Esophagus muscularis mucosa (tissue), 4 donors: ENCODE measurements at places on chromosomes 12 and 14. TPM values are rescaled to one million over a fixed set of nuclear protein-coding genes. Genes with fewer than 3 reads are reported as not detected.

DNA sequence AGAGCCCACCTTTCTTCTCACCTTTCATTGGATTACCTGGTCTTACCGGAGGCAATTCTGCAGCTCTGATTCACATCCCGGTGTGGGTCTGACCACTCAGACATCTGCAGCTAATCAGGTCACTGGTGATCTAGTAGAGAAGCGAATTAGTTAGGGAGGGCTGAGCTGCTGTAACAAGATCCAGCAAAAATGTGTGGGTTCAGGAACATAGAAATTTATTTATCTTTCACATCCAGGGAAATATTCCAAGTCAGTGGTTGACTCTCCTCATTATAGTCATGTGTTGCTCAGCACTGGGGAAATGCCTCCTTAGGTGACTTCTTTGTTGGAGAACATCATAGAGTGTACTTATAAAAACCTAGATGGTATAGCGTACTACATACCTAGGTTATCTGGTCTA lies 218.7 kb upstream of the PELI2 start:
- H3K36me3 ChIP-seq = no peaks in the 10 kb centered on the region
- no peak for DNase-seq
- no peak overlapping the region for H3K4me3 ChIP-seq
- no peaks in the 10 kb centered on the region for H3K4me1 ChIP-seq
- H3K27me3 ChIP-seq = no peaks in the 10 kb centered on the region

Gene SNX6
- total RNA-seq = 99.9 TPM

DNA sequence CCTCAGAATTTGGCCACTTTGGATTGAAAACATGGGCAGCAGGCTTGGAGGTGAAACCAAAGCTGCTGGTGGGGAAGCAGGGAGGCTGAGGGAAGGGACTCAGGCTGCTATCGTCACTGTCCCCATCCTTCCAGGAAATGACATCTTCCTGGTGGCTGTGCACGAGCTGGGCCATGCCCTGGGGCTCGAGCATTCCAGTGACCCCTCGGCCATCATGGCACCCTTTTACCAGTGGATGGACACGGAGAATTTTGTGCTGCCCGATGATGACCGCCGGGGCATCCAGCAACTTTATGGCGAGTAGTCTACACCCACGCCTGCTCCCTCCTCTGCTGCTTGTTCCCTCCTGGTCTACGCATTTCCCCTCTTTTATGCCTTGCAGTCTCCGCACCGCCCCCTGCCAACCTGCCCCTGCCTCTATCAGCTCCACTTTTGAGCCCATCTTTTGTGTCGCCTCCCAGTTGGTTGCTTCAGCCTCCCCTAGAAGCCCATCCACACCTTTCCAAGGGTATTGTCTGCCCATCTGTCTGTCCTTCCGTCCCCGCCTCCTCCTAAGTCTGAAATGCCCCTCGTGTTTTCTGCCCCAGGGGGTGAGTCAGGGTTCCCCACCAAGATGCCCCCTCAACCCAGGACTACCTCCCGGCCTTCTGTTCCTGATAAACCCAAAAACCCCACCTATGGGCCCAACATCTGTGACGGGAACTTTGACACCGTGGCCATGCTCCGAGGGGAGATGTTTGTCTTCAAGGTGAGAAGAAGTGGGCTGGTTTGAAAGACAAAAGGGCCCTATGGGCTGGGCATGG lies 6.9 kb downstream of the MMP14 start:
- no peak overlapping the region for H3K4me3 ChIP-seq
- peaks cover 55% of the 10 kb centered on the region for H3K36me3 ChIP-seq
- H3K27me3 ChIP-seq = no peaks in the 10 kb centered on the region
- no peak for DNase-seq
- H3K27ac ChIP-seq = peak overlapping the region; percentile 34
- peaks cover 92% of the 10 kb centered on the region for H3K4me1 ChIP-seq

GRCh38 chr12:15837141-15837790 lies 44.9 kb upstream of the STRAP start:
- peak; percentile 72 for DNase-seq
- H3K4me1 ChIP-seq = peaks cover 3% of the 10 kb centered on the region
- no peaks in the 10 kb centered on the region for H3K36me3 ChIP-seq
- no peak overlapping the region for H3K4me3 ChIP-seq

DNA sequence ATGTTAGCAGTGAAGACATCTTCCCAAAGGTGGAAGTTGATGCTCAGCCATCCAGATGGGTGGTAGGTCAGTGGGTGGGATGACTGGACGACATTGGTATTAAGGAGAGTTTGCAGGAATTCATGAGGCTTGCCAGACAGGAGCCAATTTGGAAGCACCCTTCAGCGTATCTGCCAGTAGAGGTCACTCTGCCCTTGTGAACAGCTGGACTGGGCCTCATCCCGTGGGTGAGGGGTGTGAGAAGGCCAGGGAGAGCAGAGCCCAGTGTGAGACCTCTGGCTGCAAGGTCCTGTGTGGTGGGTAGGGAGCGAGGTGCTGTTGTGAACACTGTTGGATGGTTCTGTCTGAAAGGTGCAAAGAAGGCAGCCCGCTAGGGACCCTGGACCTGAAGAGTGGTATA lies 37.7 kb downstream of the SLC5A8 start:
- no peak overlapping the region for H3K27ac ChIP-seq
- DNase-seq = no peak
- H3K27me3 ChIP-seq = no peaks in the 10 kb centered on the region
- no peak overlapping the region for H3K4me3 ChIP-seq
- no peaks in the 10 kb centered on the region for H3K36me3 ChIP-seq

Gene PKP2
- 1.5 TPM for total RNA-seq

DNA sequence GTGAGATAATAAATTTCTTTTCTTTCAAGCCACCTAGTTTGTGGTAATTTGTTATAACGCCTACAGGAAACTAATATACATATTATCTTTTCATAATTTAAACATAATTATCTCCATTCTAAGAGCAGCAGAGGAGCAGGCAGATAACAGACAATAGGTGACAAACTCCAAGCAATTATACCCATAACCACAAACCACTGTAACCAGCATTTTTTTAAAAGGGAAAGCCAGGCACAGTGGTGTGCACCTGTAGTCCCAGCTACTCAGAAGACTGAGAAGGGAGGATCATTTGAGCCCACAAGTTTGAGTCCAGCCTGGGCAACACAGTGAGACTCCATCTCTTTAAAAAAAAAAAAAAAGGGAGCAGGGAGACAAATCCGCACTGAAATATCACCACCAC lies 54.9 kb downstream of the ATF7 start:
- no peaks in the 10 kb centered on the region for H3K27me3 ChIP-seq
- no peaks in the 10 kb centered on the region for H3K36me3 ChIP-seq
- H3K4me1 ChIP-seq = peaks cover 43% of the 10 kb centered on the region
- no peak overlapping the region for H3K27ac ChIP-seq
- no peak for DNase-seq

DNA sequence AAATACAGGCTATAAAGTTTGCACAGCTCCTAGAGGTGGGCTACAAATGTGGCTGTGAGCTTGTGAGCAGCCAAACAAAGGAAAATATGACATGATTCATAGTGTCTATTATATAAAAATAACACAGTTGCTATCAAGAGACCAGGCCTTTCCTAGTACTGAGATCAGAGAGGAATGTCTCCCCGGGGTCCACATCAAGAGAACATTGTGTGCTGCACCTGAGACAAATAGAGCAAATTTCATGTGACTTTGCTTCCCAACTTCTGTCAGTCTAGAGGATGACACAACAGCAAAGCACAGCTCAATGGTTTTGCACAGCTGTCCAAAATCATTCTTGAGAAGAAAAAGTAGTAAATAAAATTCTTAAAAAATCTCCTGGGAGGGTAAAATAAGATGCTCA lies 297.5 kb upstream of the PRKD1 start:
- no peak overlapping the region for H3K4me3 ChIP-seq
- H3K27ac ChIP-seq = peak overlapping the region; percentile 78
- H3K36me3 ChIP-seq = no peaks in the 10 kb centered on the region
- DNase-seq = no peak
- no peaks in the 10 kb centered on the region for H3K27me3 ChIP-seq

DNA sequence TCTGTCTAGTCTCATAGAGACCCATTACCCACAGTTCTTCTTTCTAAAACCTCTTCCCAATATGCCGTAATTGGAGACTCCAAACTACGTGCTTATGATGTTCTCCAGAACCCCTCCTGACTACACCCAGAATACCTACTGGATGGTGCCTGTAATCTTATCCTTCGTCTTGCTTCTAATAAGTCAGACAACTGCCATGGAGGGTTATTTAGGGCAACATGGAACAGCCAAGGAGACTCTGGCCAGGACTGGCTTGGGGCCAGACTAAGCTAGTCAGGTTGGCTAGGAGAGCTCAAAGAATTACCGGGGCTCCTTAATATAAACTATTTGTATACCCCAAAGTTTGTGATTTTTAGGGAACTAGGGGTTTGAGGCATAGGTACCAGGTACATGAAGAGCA lies 6.8 kb downstream of the PFKM start:
- H3K4me1 ChIP-seq = peaks cover 26% of the 10 kb centered on the region
- no peaks in the 10 kb centered on the region for H3K27me3 ChIP-seq
- DNase-seq = no peak
- no peak overlapping the region for H3K4me3 ChIP-seq
- no peak overlapping the region for H3K27ac ChIP-seq
- peaks cover 18% of the 10 kb centered on the region for H3K36me3 ChIP-seq

- peak; percentile 79 for DNase-seq
- no peaks in the 10 kb centered on the region for H3K27me3 ChIP-seq
- no peak overlapping the region for H3K4me3 ChIP-seq
- no peaks in the 10 kb centered on the region for H3K4me1 ChIP-seq
Observed at GRCh38 chr12:106049105-106049504, 89.6 kb downstream of the NUAK1 start.

Gene ACOT6
- not detected for total RNA-seq

GRCh38 chr12:14982991-14983390 lies 10.1 kb downstream of the PDE6H start:
- no peaks in the 10 kb centered on the region for H3K4me1 ChIP-seq
- no peak overlapping the region for H3K27ac ChIP-seq
- H3K4me3 ChIP-seq = no peak overlapping the region
- H3K36me3 ChIP-seq = no peaks in the 10 kb centered on the region
- DNase-seq = no peak

Gene NFATC4
- 65.2 TPM for total RNA-seq

Gene GPRC5A
- 2.9 TPM for total RNA-seq

- H3K4me1 ChIP-seq = peaks cover 16% of the 10 kb centered on the region
- H3K36me3 ChIP-seq = no peaks in the 10 kb centered on the region
- no peak overlapping the region for H3K27ac ChIP-seq
- H3K4me3 ChIP-seq = no peak overlapping the region
Observed at GRCh38 chr12:104506676-104507401, 50.1 kb downstream of the CHST11 start.

Gene TEP1
- total RNA-seq = 27.1 TPM

GRCh38 chr14:86796221-86797074 lies 1196.5 kb downstream of the GALC start:
- no peak overlapping the region for H3K4me3 ChIP-seq
- H3K36me3 ChIP-seq = no peaks in the 10 kb centered on the region
- no peaks in the 10 kb centered on the region for H3K4me1 ChIP-seq
- H3K27ac ChIP-seq = no peak overlapping the region

- peak overlapping the region; percentile 53 for H3K27ac ChIP-seq
- no peaks in the 10 kb centered on the region for H3K27me3 ChIP-seq
- peaks cover 80% of the 10 kb centered on the region for H3K4me1 ChIP-seq
- DNase-seq = no peak
- no peak overlapping the region for H3K4me3 ChIP-seq
Observed at GRCh38 chr12:64618953-64619590, 8.8 kb downstream of the RASSF3 start.

Gene CEP170B
- total RNA-seq = 37.4 TPM

Gene P2RX2
- total RNA-seq = 1.7 TPM

DNA sequence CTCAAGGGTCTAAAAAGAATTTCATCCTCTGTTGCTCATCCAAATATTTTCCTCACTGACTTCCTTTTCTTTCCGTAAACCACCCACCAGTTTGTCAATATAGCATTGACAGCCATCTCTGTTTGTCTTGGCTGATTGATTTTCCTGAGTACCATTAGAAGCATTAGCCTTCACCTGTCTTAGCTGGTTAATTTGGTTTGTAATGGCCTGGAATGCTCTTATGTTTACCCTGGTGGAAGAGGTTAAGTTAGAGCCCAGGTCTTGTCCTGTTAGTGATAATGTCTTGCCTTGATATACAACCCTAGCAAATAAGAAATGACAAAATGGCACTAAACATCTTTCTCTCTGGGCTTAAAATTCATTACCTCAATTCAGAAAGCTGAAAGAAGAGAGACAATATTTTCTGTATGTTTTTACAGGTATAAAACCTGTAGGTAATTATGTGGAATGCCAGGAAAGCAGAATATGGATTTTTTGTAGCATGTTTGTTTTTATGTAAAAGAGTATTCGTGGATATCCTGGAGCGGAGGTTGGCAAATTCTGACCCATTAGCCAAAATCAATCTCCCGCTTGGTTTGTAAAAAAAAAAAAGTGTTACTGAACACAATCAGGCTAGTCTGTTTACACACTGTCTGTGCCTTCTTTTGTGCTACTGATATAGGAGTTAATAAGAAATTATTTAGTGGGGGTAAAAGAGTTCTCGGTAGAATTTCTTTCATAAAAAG lies 224.4 kb upstream of the DAAM1 start:
- H3K4me1 ChIP-seq = no peaks in the 10 kb centered on the region
- H3K4me3 ChIP-seq = no peak overlapping the region
- DNase-seq = no peak
- H3K27me3 ChIP-seq = no peaks in the 10 kb centered on the region
- no peaks in the 10 kb centered on the region for H3K36me3 ChIP-seq

DNA sequence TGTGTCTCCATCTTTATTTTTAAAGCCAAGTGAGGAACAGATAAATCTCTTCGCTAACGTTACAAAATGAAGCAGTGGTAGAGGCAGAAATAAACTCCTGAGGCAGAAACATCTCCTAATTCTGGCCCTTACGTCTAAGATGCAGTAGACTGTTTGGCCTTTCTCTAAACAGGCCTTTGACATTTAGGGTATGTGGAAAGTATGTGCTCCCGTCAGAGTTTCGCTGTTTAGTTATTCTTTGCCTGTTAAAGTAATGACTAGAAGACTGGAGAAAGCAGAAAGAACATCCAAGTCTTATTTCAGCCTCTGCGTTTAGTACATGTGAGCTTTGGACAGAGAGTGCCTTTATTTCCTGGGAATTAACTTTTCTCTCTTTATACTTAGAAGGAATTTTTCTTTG lies 216.6 kb downstream of the RAD51B start:
- H3K27me3 ChIP-seq = no peaks in the 10 kb centered on the region
- no peak for DNase-seq
- no peaks in the 10 kb centered on the region for H3K4me1 ChIP-seq
- no peaks in the 10 kb centered on the region for H3K36me3 ChIP-seq
- peak overlapping the region; percentile 83 for H3K27ac ChIP-seq

GRCh38 chr12:13152281-13152680 lies 44.2 kb upstream of the EMP1 start:
- DNase-seq = peak; percentile 91
- no peak overlapping the region for H3K4me3 ChIP-seq
- H3K27me3 ChIP-seq = no peaks in the 10 kb centered on the region
- peaks cover 15% of the 10 kb centered on the region for H3K4me1 ChIP-seq
- H3K27ac ChIP-seq = no peak overlapping the region

- no peaks in the 10 kb centered on the region for H3K27me3 ChIP-seq
- peak overlapping the region; percentile 29 for H3K27ac ChIP-seq
- no peaks in the 10 kb centered on the region for H3K36me3 ChIP-seq
- H3K4me1 ChIP-seq = peaks cover 72% of the 10 kb centered on the region
- H3K4me3 ChIP-seq = no peak overlapping the region
Observed at GRCh38 chr12:11676052-11676451, 26.6 kb downstream of the ETV6 start.
